NCI-H2081 (cell line): ENCODE measurements at places on chromosomes 2 and 18.

DNA sequence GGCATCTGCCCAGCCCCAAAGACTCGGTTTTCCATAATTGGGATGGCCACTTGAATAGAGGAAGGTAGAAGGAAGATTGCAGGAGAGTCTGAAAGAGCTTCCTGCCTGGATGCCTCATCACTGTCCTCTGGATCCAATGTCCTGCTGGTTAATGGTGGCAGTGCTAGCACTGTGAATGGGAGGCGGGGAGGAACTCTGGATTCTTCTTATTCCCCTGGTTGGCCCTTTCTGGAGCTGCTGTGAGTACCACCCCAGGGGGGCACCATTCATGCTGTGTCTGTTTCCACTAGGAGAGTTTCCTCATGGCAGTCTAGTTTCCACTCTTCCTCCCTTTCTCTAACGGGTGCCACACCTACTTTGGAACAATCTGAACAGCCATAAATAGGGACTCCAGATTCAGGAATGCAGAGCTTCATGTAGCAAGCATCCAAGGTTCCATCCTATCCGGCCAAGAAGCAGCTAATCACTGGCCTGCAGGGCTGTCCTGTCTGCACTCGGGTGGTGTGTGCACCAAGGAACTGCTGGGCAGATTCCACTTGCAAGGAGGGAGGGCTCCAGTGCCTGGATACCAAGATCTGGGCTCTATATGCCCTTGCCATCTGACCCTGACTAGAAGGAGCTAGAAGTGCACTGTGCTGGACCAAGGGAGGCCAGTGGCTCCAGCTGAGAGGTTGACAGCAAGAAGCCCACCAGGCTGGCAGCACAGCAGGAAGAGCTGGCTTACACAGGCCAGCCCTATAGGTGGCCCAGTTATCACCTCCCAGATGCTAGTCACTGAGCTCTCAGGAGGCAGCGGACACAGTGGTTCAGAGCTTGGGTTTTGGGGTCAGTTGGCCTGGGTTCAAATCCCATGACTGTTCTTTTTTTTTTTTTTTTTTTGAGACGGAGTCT, 4.6 kb upstream of the ATOH8 start:
- DNase-seq: peak; percentile 9

- DNase-seq: no peak
These were observed 42.3 kb upstream of the ATG16L1 start for GRCh38 chr2:233209117-233209532.

GRCh38 chr2:105917226-105917625, 172.5 kb downstream of the NCK2 start:
- no peak for DNase-seq

DNA sequence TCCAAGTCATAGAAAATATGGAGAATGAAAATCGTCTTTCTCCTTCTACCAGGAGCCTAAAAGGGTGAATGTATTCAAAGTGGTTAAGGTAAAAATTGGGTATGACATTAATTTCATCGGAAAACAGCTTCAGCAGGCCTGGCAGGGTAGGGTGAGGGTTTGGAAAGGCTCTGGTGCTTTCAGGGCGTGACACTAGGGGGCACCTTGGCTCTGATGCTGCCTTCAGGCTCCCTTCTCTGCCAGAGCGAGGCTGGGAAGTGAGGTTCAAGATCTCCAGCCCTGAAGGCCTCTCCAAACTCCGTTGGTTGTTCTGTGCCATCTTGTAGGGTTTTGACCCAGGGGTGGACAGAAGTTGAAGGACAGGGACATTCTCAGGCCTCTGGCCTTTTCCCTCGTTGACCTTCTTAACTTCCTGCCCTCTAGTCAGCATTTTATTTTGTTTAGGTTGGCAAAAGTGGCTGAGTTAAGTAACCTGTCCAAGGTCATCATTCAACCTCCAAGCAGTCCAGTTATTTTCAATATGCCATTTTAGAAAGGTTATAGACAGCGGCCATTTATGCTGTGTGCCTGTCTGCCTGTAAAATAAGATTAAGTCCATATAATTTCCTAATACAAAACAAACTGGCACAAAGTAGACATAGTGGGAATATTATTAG, 40.3 kb downstream of the EML6 start:
- DNase-seq: peak; percentile 29

- peak; percentile 50 for DNase-seq
These were observed 96.8 kb downstream of the DTNB start for GRCh38 chr2:25576596-25576995.

GRCh38 chr18:43587538-43588153, 310.4 kb upstream of the SYT4 start:
- DNase-seq: peak; percentile 76

GRCh38 chr18:14945984-14946383, 198.0 kb downstream of the ANKRD30B start:
- no peak for DNase-seq

- no peak for DNase-seq
These were observed 6.5 kb upstream of the DUSP2 start for GRCh38 chr2:96151595-96152303.

- no peak for DNase-seq
These were observed 18.1 kb downstream of the LPIN2 start for GRCh38 chr18:2994603-2995432.

DNA sequence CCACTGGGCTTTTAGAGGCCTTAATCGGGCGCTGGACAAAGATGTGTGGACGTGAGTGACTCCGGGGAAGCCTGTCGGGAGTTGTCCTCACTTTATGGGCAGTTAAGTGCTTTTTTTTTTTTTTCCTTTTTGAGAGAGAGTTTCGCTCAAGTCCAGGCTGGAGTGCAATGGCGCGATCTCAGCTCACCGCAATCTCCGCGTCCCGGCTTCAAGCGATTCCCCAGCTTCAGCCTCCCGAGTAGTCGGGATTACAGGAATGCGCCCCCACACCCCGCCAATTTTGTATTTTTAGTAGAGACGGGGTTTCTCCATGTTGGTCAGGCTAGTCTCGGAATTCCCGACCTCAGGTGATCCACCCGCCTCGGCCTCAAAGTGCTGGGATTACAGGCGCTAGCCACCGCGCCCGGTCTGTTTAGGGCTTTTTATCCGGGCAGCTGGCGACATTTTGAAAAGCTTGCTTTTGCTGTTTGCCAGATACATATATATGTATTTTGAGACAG, 1.5 kb downstream of the MSH6 start:
- no peak for DNase-seq

DNA sequence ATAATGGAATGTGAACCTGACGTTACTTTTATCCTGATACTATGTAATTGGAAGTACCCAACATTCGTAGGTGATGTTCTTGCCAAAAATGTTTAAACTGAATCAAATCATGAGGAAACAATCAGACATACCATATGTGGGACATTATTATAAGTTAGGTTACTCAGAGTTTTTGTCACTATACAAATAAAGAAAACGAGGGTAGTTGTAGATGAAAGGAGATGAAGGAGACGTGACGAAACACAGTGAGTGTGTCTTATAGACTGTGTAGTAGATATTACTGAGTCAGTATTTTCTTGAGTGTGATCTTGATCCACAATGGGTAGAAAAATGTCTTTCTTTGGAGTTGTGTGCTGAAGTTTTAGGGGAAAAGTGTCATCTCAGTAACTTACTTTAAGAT, 176.8 kb downstream of the ZNF407 start:
- DNase-seq: no peak

- DNase-seq: no peak
These were observed 140.1 kb downstream of the STK39 start for GRCh38 chr2:168107322-168107721.

GRCh38 chr18:6886797-6887330, 157.3 kb downstream of the ARHGAP28 start:
- DNase-seq: no peak

DNA sequence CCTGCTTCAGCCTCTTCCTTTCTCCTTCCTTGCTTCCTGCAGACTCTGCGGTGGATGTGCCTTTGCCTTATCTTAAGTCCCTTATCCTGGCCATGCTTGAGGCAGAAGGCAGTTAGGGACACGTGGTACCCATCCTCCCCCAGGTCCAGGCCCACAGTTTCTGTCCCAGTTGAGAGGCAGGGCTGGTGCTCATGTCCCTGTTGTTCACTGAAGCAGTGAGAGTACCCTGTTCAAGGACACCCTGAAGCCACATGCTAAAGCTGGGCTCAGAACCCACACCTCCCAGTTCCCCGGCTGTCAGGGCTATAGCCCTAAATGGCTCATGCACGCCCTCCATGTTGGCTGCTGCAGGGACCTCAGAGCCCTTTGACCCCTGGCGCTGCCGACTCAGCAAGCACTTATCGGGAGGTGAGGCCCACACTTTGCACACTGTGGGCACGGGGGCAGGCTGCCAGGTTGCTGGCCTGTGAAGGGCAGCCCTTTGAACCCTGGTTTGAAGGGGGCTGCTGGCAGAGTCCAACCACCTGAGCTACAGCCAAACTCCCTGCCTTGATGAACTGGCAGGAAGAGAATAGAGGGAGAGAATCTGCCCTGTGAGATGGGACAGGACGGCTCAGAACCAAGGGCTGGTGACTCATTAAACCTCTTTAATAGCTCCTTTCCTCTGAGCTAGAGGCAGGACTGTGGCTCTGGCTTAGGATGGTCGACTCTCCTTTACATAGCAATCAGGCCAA, 6.3 kb downstream of the KHK start:
- DNase-seq: no peak

GRCh38 chr2:170344663-170345346, 166.9 kb downstream of the MYO3B start:
- no peak for DNase-seq

GRCh38 chr2:58669998-58670397, 428.9 kb upstream of the FANCL start:
- DNase-seq: no peak

- DNase-seq: no peak
These were observed 239.6 kb downstream of the MREG start for GRCh38 chr2:215773728-215774127.

DNA sequence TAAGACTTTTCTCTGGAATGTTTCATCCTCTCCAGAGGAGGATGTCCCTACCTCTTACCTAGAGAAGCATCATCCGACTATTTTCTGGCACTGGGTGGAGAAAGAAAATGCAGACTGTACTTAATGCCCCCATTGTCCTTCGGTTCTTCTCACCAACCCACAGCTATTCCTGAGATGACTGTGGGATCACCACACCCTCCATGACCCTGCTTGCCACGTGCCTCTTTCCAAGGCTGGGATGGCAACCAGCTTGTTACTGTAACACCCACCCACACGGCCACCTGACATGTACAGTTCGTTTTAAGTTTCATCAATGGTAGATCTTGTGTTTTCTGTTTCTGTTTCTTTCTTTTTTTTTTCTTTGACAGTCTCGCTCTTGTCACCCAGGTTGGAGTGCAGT, 365.2 kb downstream of the FBXO15 start:
- DNase-seq: no peak

DNA sequence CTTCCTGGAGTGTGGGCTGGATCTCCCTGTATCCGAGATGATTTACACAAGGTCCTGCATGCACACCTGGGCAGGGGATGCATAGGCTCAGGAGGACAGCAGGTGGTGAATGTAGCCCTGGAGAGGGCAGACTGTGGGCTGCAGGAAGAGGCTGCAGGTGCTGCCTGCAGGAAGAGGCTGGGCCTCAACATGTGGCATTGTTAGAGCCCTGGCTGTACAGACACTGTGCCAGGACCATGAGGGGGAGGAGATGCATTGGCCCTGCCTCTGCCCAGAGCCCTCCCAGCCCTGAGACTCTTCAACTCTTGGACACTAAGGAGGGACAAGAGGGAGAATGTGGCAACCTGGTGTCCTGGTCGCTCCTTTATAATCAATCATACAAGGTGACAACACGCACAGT, 392.8 kb downstream of the TNS1 start:
- DNase-seq: peak; percentile 82

GRCh38 chr2:189500456-189501160, 59.3 kb downstream of the WDR75 start:
- peak; percentile 27 for DNase-seq

GRCh38 chr2:43018179-43019024, 208.0 kb downstream of the ZFP36L2 start:
- DNase-seq: no peak

GRCh38 chr2:196066291-196067087, 2.1 kb downstream of the DNAH7 start:
- peak; percentile 47 for DNase-seq

- no peak for DNase-seq
These were observed 57.5 kb downstream of the ZRANB3 start for GRCh38 chr2:135473567-135473966.

- no peak for DNase-seq
These were observed 40.2 kb downstream of the EPAS1 start for GRCh38 chr2:46337208-46337994.
